ENCODE measurements at places on chromosomes 6 and 20.

DNA sequence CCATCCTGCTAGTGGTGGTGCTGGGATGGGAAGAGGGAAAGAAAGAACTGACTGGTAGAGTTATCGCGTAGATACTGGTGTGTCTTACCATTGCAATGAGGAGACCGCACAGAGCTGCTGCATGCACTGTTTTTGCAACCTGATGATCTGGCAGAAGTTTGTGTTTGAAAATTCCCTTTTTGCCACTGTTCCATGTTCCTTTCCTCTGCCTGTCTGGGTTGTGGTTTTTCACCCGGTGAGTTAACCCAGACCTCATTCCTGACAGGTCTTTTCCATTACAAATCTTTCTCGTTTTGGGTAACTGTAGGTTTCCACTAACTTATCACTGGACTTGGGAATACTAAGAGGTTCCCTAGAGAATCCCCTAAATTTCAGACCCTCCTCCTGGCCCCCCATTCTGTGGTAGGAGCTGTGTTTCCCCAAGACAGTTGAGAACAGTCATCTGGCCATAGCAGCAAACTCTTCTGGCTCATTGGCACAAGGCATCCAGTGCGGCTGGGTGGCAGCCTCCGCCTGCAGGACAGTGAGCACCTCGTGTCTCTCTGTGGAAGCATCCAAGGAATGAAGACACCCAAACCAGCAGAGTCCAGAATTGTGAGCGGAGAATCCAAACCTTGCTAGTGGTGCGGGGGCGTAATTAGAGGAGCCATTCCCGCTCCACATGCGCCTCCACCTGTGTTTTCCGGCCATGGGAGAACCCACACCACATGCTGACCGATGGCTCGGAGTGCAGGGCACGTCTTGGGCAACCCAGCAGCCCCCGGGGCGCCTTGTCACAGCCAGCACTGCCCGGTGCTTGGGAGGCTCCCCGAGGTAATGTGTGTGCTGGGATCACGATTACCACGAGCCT lies 32.8 kb downstream of the ERMARD start:
- no peak for DNase-seq

DNA sequence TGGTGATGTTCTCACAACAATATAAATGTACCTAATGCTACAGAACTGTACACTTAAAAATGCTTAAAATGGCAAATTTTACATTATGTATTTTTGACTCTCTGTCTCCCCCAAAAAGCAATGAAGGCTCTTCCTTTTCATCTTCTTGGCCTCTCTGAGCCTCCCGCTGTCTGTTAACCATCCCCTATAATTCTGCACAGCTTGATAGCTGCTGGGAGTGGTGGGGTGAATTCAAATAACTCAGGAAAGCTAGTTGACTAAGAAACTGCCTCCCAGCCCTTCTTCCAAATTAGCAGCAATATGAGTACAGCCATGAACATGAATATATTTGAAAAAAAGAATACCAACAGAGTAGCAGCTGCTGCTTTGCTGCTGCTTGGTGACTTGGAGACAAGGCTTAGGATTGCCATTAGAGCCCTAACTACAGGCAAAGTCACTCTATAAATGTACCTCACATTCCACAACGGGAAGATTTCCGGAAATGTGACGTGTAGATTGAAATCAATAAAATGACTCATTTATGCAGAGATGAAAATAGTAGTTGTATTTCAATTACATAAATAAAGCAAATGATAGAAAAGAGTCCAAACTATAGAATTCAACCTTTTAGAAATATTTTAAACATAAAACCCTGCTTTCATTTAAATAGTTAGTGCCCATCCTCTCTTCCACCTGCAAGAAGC lies 200.1 kb upstream of the HEY2 start:
- DNase-seq = no peak

GRCh38 chr20:61601853-61602252 lies 349.8 kb downstream of the CDH4 start:
- no peak for DNase-seq

GRCh38 chr6:144580039-144580438 lies 294.9 kb downstream of the UTRN start:
- DNase-seq = no peak

GRCh38 chr6:163835439-163836171 lies 421.1 kb downstream of the QKI start:
- DNase-seq = no peak

DNA sequence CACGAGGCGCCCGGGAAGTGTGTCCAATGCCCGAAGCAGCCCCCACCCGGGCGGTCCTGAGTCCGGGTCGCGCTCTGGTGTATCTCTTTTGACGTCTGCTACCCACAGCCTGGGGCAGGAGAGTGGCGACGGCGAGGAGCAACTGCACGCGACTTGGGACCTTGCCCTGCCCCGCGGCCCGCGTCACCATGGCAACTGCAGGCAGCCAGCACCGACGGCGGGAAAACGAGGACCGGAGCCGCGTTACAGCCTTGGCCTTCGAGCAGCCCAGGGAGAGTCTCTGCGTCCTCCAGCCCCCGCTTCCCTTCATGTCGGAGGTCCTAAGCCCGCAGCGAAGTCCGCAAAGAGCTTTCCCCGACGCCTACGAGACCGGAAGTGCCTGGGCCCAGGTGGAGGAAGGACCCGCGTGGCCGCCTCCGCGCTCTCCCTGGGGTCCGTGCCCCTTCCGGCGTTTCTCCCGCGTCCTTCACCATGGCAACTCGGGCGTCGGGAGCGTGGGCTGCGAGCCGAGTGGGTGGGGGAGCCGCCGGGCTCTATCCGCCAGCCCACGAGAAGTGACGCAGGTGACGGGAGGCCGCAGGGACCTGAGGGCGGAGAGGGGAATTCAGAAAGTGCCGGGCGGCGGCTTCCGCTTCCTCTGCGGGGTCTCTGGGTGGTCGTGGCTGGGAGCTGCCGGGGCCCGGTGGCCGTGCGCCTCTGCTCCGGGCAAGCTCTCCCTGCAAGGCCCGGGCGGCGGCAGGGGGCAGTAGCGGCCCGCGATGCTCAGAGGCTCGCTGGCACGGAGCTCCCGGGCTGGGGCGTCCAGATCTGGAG lies 88.6 kb upstream of the TGM3 start:
- DNase-seq = peak; percentile 10

DNA sequence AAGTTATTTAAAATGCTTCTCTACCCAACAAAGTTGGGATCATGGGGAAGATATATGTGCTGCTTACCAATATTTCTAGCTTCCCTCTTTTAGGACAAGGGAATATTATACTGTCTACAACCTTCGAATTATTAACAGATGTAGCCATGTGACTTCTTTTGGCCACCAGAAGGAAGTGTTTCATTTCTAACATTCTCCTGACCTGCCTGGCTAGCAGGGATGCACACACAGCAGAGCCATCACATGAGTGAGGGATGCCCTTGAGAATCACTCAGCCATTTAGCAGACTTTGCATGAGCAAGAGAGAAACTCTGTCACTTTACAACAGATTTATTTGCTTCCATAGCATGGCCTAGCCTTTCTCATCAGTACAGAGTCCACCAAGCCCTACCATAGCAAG lies 230.7 kb upstream of the MARCKS start:
- DNase-seq = no peak

GRCh38 chr6:111837641-111838500 lies 35.4 kb downstream of the FYN start:
- DNase-seq = no peak

DNA sequence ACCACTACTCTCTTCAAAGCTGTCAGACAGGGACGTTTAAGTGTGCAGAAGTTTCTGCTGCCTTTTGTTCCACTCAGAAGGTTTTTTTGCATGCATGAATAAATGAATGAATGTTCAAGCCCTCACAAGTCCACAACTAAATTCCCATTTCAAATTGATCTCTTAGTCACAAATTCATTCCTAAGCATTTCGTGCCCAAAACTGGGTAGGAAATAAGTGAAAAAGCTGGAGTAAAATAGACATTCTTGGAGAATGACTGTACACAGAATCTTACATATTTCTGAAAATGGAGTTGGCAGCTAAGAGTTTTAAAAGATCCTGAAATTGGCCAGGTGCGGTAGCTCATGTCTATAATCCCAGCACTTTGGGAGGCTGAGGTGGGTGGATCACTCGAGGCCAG lies 117.6 kb downstream of the PERP start:
- no peak for DNase-seq

DNA sequence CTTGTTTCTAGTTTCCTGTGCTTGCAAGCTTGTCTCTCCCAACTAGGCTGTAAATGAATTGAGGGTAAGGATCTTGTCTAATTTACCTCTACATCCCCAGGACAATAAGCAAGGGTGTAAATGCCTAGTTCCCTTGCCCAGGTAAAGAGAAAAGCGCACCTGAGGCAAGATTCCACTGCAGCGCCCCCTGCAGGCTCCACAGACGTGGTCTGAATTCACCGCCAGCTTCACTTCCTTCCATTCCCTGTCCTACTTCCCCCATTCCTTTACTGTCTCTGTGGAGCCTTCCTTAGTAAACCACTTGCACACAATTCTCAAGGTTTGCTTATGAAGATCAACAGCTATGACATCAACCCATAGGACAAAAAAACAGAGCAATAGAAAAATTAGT lies 42.3 kb downstream of the ANKEF1 start:
- DNase-seq = no peak

DNA sequence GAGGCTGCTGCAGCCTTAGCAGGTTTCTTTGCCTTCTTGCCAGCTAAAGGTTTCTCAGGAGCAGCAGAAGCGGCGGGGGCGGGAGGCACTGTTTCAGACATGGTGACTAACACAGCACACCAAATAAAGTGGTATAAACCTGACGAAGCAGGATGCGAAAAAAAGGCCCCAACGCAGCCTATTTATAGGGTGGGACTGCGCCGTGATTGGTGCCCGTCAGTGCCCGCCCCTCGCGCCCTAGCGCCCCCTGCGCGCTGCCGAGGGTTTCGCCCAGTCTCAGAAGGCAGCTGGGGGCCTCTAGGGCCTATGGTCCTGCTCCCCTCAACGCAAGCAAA lies 55.0 kb downstream of the TRIM38 start:
- DNase-seq = no peak

Data from NCI-H2107 (cell line).